ENCODE measurements at places on chromosomes 7 and 10.

- no peak for DNase-seq
Observed at GRCh38 chr10:43760514-43760913, 111.8 kb upstream of the ZNF32 start.

GRCh38 chr7:47226696-47227095 is 355.2 kb downstream of the TNS3 start:
- no peak for DNase-seq

DNA sequence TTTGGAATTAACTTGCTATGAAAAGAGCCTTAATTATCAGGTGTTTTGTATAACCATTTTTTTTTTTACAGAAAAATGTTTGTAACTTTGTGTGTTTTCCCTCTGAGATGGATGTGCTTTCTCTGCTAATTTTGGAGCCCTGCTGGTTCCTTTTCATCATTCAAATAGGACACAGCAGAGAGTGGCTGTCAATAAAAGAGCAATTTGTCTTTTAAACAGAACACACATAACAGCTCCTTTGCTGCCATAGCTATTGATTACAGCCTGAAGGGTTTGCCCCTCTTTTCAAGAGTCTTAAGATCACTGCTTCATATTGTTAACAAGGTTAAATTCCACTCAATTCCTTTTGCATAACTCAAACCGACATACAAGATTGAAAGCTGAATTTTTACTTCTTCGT is 187.2 kb upstream of the MBL2 start:
- DNase-seq, result no peak

DNA sequence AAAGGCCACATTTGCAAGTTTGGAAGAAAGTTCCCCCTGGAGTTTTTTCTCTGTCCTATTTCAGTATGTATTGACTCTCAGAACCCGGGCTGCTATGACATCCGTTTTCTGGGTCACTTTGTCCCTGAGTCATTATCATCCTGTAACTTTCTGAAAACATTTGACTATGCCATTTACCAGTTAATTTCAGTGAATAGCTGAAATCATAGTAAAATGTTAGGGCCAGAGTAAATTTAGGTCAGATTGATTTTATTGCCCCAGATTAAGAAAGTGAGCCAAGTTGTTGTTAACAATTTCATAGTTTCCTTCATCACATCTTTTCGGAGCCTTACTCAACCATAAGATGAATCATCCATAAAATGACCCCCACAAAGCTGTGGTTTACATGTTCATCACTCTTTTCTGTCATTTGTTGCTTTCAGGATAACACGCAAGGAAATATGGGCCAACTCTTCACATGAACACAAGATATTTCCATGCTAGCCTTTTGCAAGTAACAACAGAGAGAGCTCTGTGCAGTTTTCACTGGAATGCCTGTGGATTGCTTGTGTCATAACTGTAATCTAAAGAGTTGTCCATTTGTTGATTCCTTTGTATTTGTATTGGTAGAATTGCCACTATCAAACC is 3.9 kb upstream of the MACC1 start:
- DNase-seq, result no peak
